ENCODE measurements at places on chromosomes 1 and 21. TPM values are rescaled to one million over a fixed set of nuclear protein-coding genes. Genes with fewer than 3 reads are reported as not detected.

HES4 gene
- total RNA-seq, result 6.1 TPM

- H3K27me3 ChIP-seq, result no peaks in the 10 kb centered on the region
- H3K4me3 ChIP-seq, result no peak overlapping the region
- no peak overlapping the region for H3K27ac ChIP-seq
- peak; percentile 56 for DNase-seq
Measured at GRCh38 chr1:91596474-91596873, 95.8 kb downstream of the CDC7 start.

HSPB7 gene
- total RNA-seq, result 10.6 TPM

- H3K27me3 ChIP-seq, result no peaks in the 10 kb centered on the region
- no peaks in the 10 kb centered on the region for H3K4me1 ChIP-seq
- no peak overlapping the region for H3K4me3 ChIP-seq
Measured at GRCh38 chr1:198520524-198521254, 19.8 kb downstream of the ATP6V1G3 start.

GRCh38 chr1:228362884-228363450, 43.7 kb downstream of the TRIM11 start:
- no peak for DNase-seq
- H3K4me3 ChIP-seq, result no peak overlapping the region
- H3K36me3 ChIP-seq, result no peaks in the 10 kb centered on the region

Measured in ovary (tissue), 10 donors.